ENCODE measurements at places on chromosomes 7 and 10.
A peak's percentile ranks its signal among the peaks of the same experiment; 100 is the strongest.

- no peak for DNase-seq
Measured at GRCh38 chr10:120802935-120803334, 48.2 kb upstream of the WDR11 start.

GRCh38 chr7:66250711-66251110, 45.6 kb downstream of the TPST1 start:
- DNase-seq, result no peak

DNA sequence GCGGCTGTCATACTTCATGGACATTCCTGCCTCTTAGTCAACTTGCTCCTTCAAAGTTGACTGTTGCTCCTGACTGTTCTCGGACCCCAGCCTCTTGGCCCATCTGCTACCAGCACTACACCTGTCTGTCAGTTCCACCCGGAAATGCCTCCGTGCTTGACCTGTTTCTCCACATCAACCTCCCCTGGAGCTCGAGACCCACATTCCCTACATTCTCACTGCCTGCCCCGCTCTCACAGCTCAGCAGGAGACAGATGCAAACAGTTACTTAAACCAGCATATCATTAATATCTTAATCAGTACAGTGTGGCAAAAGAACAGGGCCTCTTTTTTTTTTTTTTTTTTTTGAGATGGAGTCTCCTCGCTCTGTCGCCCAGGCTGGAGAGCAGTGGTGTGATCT, 174.3 kb downstream of the NRP1 start:
- DNase-seq, result no peak

DNA sequence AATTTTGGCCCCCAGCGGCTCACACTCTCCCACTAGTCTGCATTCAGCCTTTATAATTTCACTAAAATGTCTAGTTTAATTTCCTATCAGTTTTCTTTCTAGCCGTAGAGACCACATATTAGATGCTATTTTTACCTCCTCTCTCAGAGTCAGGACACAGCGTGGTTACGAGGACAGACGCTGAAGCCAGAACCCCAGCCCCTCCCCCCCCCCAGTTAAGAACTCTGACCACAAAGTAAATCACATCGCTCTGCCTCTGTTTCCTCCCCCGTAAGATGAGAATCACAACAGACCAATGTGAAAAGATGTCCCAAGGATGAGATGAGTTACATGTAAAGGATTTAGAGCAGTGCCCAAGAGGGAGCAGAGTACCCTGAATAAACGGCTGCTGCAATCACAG, 11.1 kb upstream of the TARP start:
- DNase-seq, result no peak

DNA sequence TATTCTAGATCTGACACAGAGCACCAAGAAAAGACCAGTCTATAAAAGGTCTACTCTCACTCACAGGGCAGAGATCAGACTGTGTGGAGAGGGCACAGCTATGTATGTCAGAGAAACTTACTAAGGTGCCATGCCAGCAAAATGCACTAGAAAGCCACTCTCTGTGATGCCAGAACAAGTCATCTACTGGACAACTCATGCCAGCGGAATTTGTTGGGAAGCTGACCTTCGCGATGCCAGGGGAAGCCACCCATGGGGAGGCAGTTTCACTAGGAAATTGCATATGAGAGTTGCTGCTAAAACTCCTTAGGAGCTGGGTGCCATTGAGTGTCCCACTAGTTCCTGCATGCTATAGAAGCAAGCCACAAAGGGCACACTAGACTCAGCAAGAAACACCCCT, 58.5 kb downstream of the MICU1 start:
- DNase-seq, result no peak

GRCh38 chr7:68964060-68964459, 634.2 kb upstream of the AUTS2 start:
- no peak for DNase-seq

- DNase-seq, result no peak
Measured at GRCh38 chr7:2521952-2522591, 2.5 kb downstream of the LFNG start.

DNA sequence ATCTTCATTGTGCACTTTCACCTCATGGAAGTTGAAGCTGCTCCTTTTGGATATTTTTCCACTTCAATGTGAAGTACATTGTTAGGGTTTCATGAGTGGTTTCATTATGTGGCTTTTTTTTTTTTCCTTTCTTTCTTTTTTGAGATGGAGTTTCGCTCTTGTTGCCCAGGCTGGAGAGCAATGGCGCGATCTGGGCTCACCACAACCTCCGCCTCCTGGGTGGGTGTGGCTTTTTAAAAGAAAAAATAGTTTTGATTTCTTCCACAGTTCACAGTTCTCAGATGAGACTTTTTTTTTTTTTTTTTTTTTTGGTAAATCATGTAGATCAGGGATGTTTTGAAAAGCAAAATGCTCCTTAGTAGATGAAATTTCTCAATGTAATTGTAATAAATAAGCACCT, 652.3 kb upstream of the ANKRD30A start:
- no peak for DNase-seq

DNA sequence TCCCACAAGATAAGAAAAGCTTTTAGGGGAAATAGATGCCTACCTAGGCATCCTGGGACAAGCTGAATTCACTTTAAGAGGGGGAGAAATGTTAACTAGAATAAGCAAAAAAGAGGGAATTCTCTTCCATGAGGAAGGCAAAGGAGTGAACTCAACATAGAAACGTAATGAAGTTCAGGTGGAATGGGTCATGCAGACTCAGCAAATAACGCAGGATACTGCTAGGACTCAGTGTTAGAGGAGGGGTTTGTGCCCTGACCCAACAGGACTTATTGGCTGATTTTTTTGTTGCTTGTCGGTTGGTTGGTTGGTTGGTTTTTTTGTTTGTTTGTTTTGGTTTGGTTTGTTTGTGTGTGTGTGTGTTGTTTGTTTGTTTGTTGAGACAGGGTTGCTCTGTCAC, 9.3 kb downstream of the OR2A14 start:
- no peak for DNase-seq

DNA sequence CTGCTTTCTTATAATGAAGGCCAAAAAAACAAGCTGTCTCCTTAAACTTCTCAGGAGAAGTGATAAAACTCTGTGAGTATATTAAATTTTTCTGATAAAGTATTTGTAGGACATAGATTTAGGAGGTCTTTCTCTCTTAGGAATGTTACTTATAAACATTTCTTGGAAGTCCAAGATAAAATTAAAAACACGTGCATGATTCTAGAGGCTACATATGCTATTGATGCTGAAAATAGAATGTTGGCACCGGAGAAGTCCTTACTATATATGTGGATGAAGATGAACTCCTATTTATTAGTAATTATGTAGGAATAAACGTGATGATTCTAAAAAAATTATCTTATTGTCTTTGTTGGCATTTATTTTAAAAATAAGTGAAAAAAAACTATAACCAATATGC, 241.3 kb upstream of the LRRTM3 start:
- no peak for DNase-seq

- no peak for DNase-seq
Measured at GRCh38 chr10:3825244-3825643, 40.2 kb upstream of the KLF6 start.

DNA sequence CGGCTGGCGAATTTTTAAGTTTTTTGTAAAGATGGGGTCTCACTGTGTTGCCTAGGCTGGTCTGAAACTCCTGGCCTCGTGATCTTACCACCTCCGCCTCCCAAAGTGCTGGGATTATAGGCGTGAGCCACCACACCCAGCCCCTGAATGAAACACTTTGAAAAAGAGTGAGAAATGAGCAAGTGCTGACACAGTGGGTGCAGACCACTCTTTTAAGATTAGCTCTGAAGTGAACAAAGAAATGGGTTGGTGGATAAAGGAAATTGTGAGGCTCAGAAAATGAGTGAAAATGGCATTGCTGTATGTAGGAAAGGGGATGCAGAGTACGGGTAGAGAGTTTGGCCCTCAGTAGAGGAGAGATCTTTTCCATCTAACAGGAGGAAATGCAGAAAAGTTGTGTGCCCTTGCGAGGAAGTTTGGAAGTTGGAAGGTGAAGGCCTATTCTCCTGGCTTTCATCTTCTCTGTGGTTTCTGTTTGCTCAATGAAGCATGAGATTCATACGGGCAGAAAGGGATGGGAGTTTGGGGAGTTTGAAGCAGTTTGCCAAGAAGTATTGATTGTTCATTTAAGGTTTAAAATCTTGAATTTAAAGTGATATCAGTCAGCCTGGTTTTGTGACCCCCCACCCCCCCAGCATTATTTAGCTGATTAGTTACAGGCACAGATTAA, 11.0 kb downstream of the MAPK8 start:
- no peak for DNase-seq

DNA sequence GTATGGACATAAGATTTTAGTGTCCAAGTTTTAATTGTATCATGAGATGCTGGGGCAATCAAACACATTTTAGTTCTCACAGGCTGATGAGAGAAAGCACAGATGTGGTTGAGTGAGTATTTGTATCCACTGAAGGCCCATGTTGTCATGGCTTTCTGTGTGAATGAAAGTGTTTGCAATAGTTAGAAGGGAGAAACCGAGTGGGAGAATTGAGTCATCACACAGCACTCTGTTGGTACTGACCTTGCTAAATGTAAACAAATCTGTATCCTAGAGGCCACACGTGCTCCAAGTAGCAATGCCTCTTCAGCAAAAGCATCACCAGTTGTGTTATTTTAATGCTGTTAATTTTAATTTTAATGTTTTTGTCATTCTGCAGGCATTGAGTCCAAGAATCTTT, 121.2 kb downstream of the EMX2 start:
- DNase-seq, result peak; percentile 78

- no peak for DNase-seq
Measured at GRCh38 chr7:56218510-56218909, 102.3 kb upstream of the NUPR2 start.

DNA sequence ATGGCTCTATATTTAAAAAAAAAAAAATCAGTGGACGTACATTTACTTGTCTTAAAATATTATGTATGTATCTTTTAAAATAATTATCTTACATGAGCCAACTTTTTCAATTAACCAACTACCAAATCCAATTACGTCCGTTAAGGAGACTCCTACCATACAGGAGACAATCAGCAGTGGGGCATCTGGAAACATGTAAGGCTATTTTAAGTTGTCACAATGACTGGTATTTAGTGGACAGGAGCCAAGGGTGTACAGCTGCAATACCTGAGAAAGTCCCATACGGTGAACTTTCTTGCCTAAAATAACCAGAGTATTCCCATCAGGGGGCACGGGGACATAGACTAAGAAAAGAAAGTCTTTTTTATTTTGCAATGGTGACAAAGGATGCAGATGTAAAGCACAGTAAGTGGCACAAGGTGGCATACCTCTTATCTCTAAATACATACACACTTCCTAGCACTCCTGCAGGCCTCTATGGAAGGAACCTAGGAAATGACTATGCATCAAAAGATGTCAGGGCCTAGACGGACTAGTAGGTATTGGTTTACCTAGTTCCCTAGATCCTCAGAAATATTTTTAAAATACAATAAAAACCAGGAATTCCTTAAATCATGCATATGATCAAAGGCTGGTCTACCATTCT, 16.0 kb upstream of the TLL2 start:
- DNase-seq, result no peak

DNA sequence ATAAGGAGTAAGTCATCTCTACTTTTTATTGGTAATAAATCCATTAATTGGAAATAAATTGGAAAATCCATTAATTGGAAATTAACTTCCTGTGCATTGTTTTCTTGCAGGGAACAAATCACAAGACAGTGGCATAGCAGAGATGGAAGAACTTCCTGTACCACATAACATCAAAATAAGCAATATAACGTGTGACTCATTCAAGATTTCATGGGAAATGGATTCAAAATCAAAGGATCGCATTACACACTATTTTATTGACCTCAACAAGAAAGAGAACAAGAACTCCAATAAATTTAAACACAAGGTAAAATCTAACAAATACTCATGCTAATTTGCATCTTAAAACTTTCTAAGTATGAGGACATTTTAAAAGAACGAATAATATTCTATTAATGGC, 57.8 kb downstream of the PHYHIPL start:
- no peak for DNase-seq

GRCh38 chr7:27143023-27143949, at the start of gene HOXA5:
Gene HOXA5, minus strand, starts transcription at chr7:27143681. Its CDS starts 74 bp downstream, at chr7:27143607.
- DNase-seq, result no peak

GRCh38 chr7:97671571-97671970, 60.3 kb upstream of the TAC1 start:
- DNase-seq, result no peak

DNA sequence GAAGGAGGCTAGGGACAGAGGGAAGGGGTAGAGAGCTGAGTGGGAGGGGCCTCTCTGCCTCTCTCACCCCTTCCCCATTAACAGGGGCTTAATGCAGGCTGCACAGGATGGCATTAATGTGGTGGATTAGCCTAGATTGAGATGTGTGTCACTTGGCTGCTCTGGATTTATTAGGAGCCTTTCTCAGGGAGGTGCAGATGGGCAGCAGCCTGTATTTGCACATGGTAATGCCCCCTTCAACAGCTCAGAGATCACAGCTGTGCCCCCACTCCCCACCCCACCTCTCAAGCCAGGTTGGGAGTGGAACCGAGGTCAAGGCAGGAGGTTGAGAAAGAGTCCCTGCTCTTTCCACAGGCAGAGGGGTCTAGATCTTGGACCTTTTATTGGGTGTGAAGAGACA, 7.3 kb downstream of the PITX3 start:
- no peak for DNase-seq

DNA sequence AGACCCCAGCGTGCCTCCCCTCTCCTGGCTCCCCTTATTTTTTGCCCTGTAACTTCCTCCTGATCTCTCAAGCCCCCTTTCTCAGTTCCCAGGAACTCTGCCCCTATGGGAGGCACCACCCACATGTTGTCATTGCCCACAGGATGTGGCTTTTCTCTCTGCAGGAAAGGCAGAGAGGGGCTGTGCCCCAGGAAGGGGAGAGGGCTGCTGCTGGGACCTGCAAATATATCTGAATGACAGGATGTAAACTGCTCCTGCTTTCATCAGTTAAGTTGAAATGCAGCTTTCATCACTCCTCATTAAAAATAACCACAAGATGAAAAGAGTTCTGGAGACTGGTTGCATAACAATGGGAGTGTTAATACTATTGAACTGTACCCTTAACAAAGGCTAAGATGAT, 103.3 kb downstream of the CLEC2L start:
- no peak for DNase-seq

GRCh38 chr7:35491233-35491632, 203.7 kb downstream of the HERPUD2 start:
- no peak for DNase-seq

DNA sequence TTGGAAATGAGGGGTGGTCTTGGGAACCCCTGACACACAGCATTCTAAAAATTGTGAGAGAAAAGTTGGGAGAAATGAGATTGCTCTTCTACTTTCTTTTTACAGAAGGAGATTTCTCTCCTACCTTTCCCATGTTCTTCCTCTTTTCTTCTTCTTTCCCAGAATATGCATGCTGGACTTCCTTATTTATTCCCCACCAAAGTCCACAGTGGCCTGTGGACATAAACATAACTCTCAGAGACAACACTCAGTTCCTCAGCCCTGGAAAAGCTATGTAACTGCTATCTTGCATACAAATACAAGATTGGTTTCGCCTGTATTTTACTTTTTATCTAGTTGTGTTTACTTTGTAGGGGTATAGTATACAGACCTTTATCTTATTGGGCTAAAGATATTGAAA, 54.6 kb upstream of the C1GALT1 start:
- DNase-seq, result no peak

- no peak for DNase-seq
Measured at GRCh38 chr10:25615926-25616325, 318.1 kb upstream of the MYO3A start.

Data from BJ (cell line).